Stimulated activated CD4-positive, alpha-beta T cell treated with anti-CD3 and anti-CD28 coated beads, Interleukin-4, amount 100 ng/mL, for 48 hours (primary cell): ENCODE measurements at places on chromosomes 13 and 19.

GRCh38 chr19:49983645-49984229, 22.8 kb upstream of the SIGLEC11 start:
- peak; percentile 68 for DNase-seq

DNA sequence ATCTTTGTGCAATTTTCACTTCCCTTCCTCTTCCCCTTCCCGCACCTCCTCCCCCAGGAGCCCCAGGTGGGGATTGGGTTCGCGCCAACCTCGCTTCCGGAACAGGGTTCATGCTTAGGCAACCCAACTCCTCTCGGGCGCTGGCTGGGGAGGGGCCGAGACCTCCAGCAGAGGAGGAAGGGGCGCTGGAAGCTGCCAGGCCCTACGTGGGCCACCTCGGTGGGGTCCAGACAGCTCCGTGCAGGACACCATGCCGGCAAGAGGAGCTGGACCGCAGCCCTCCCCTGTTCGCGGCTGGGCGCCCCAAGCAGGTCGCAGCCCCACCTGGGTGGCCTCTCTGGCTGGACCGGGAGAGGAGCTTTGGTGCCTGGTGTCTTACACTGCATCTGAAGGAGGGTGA, 91.1 kb downstream of the SPACA7 start:
- no peak for DNase-seq

GRCh38 chr13:46624353-46624752, 71.4 kb downstream of the LRCH1 start:
- DNase-seq, result no peak

GRCh38 chr13:24458736-24459135, 53.8 kb downstream of the PARP4 start:
- no peak for DNase-seq

- no peak for DNase-seq
These were observed 42.4 kb upstream of the RFC3 start for GRCh38 chr13:33775339-33776108.

DNA sequence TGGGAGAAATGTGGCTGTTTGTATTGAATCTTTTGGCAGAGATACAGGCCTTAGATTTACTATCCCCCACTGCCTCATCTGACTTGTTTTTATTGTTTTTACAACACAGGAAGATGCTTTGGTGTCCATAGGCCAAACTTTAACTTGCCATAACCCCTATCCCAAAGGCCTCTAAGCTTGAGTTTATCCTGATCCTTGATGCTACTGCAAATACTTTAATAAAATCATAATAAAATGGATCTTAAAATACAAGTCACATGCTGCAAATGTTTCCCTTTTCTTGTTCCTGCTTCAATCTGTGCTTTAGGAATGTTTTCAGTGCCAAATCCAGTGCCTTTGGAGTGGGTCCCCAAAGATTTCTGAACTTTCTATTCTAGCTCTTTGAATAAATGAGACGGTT, 770.6 kb downstream of the DACH1 start:
- no peak for DNase-seq

- DNase-seq, result no peak
These were observed 34.1 kb upstream of the GAS6 start for GRCh38 chr13:113897966-113898365.

DNA sequence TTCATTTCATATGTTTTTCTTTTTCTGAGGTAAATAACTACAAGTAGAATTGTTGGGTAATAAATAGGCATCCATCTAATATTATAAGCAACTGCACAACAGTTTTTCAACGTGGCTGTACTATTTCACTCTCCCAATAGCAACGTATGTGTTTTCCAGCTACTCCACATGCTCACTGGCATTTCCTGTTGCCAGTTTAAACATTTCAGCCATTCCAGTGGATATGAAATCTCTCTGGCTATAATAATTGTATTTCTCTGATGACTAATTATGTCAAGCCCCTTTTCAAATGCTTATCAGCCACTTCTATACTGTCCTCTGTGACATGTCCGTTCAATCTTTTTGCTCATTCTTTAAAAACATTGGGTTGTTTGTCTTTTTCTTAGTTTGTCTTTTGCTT, 26.8 kb upstream of the ALOX5AP start:
- no peak for DNase-seq

GRCh38 chr13:44573071-44573470, 3.1 kb downstream of the TSC22D1 start:
- no peak for DNase-seq

DNA sequence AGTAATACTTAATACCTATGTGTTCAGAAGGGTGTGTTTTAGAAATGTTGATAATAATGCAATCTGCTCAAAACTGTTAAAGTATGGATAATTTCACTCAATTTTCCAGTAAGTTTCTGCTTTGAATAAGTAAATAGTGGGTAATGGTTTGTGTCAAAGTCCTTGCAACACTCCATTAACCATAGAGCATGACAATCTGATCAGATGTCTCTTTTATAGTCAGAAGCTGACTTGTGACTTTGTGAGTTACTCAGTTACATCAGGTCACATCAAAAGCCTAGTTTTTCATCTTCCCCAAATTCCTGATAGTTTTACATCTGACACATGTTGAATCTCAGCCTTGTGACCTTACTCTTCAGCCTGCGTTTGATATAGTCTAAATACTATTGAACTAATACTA, 338.0 kb downstream of the EFNB2 start:
- DNase-seq, result no peak

GRCh38 chr19:23470873-23471545, 75.7 kb upstream of the ZNF91 start:
- DNase-seq, result no peak

DNA sequence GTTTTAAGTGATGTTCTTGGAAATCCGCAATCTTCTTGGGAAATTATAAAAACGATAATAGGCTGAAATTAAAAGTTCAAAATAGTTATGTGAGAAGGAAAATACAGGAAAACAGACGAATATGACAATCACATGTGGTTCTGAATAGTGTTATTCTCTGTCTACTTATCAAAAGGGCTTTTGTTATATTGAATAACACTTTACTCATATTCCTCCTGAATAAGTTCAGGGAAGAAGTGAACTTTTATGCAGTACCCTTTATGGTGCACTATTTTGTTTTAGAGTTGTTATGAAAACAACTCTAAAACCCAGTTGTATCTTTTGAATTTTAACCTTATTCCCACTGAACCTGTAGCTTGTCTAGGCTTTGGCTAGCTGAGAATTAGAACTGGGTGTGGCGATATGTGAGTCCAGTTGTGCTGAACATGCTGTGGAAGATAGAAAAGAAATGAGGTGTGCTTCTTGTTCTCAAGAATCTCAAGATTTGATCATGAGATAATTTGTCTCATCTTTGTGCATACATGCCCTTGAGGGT, 384.4 kb downstream of the LMO7 start:
- no peak for DNase-seq

DNA sequence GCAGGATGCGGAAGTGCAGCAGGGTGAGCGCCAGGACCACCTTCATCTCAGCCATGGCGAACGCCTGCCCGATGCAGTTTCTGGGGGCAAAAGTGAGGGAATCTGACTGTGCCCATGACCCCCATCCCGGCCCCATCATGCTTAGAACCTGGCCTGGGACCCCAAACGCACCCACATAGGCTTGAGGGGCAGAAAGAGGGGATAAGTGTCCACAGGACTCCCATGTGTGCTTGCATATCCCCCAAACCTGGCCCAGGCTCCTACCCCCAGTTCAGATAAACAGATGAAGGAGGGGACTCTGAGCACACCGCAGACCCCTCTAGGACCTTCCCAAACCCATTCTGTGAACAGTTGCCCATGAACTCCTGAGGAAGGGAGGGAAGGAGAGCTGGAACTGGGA, 16.0 kb upstream of the CYP4F2 start:
- no peak for DNase-seq

- DNase-seq, result no peak
These were observed 41.6 kb upstream of the AMER2 start for GRCh38 chr13:25213715-25214114.

DNA sequence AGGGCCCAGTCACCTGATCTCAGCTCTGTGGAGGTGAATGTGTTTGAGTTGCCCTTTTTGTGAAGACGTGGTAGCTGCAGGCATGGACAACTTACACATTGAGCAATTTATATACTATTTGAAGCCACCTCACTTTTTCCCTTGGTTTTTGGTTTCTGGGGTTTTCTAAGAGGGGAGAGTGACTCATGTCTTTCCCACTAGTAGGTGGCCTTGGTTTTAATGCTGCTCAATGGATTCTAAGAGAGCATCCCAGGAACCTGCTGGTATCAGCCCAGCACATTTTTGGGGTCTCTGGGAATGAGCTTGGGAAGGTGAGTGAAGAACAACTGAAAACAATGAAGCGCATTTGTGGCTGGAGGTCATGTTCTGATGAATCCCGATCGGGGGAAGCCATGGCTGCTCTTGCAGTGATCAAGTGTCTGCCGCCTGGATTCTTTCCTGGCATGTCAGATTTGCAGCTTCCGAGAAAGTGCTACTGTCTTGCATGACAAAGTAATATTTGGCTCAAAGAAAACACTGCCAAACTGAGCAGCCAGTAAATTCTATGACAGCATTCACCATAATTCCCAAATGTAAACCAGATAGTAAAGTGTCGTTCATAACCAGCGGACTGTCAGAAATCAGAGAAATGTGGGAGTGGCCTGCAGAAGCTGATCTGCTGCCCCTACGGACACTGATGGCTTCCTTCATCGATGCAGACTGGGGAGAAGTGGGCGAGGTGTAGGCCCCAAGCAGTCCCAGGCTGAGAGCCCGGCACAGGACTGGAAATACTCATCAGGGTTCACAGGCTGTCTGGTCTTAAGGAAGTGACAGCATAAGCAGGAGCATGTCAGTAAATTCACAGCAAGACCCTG, 98.7 kb downstream of the COL4A2 start:
- DNase-seq, result no peak

- DNase-seq, result no peak
These were observed 6.1 kb downstream of the RNF126 start for GRCh38 chr19:656751-657559.

DNA sequence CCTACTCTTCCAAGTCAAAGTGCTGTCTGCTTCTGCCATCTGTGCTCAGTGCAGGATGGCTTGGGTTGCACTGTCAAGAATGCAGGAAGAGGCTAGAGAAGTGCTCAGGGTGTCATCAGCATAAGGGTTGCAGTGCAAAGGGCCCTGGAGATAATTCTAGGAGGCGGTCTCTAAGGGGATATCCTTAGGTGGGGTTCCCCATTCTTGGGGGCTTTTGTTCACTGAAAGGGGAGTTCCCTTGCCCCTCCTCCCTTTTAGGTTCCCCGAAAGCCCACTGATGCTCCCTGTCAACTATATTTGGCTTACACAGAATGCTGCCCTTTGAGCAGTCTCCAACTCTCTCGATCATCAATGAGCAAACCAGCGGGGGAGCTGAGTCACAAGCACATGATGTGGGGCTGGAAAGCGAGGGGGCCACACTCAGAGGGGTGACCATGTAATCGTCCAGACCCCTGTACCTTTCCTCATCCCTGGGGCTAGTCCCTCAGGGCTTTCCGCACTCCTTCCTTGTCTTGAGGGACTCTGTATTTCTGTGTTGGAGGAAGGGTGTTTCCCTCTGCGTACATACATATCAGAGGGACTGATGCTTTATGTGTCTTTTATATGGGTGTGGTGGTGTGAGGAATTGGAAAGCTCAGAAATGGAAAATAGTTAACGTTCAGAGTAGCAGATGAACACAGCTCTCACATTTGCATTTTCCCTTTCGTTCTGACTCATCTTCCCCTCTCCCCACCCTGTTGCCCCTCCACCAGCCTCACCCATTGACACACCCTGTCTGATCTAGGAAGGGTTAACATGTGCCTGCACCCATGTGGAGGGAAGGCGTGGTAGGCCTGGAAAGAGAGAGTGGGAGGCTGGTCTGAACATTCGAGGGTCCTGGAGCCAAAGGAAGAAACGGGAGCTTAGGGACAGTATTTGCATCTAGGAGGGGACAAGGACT, 6.7 kb downstream of the ZBTB32 start:
- DNase-seq, result peak; percentile 66

DNA sequence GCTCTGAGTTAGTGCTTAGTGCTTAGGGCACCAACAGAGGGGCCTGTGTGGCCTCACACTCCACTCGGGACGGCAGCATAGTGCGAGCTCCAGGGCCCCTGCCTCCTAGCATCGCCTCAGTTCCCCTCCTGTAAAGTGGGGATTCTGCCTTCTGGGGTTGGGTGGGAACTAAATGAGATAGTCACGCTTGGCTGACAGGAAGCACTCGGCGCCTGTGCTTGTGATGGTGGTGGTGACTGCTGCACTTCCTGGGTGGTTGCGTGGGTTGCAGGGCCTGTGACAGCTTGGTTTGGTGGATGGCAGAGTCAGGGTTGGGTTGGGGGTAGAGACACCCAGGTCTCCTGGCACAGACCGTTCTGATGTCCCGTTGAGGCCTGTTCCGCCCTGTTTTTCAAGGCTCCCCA, 7.7 kb downstream of the PLEKHF1 start:
- peak; percentile 81 for DNase-seq

- no peak for DNase-seq
These were observed 5.9 kb upstream of the SLC7A9 start for GRCh38 chr19:32875428-32875827.

GRCh38 chr13:96783511-96783910, 210.8 kb downstream of the OXGR1 start:
- DNase-seq, result no peak

- DNase-seq, result no peak
These were observed 53.4 kb upstream of the AKAP11 start for GRCh38 chr13:42218576-42218975.

DNA sequence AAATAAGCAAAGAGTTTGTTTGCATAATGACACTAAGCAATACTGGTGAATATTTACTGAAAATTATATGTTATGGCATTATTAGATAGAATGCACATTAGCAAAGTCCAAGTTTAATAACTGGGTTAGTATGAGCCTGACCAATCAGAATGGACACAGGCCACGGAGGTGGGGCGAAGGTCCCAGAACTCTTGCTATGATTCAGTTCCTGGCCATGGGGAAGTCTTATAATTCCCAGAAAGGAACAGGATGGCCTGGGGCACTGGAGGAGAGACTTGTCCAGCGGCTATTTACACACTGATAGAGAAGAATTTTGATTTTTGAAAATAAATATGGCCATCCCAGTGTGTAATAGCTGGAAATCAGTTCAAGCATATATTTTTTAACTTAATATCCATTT, 372.0 kb downstream of the EFNB2 start:
- no peak for DNase-seq

DNA sequence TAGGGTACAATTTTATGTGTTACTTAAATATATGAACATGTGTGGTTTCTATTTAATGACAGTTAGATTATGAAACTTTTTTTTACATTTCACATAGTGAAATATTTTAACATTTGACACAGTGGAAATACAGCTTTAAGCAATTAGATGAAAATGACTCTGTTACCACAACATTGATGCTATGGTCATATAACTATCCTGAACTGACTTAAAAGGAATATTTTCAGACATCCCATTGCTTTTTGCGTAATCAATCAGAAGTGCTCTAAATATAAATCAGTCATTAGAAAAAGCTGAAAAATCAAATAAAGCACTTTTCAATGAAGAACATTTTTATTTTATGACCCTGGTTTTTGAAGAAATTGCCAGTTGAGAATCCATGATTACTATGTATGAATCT, 80.3 kb downstream of the UFM1 start:
- no peak for DNase-seq

GRCh38 chr19:5293612-5294378, 46.8 kb downstream of the PTPRS start:
- no peak for DNase-seq

GRCh38 chr13:71862459-71862943, 4.5 kb downstream of the DACH1 start:
- no peak for DNase-seq
